ENCODE measurements at places on chromosomes 12 and 14.

DNA sequence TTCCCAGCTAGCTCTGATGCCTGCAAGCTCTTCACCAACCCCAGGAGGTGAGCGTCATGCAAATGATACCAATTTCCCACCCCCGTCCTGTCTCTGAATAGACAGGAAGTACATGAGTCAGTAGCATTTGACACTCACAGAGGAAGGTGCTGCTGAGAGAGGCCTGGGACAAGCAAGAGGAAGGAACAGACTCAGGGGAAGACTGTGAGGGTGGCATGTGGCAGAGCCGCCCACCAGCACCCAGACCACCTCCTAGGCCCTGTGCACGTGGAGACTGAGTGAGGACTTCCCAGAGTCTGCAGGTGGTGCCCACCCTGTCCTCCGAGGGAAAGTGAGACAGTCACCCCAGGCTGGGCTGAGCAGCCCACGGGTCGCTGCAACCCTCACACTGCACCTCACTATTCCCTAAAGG, 199.5 kb upstream of the SFSWAP start:
- no peak for DNase-seq

- DNase-seq, result no peak
Observed at GRCh38 chr12:51906430-51907082, 748 bp upstream of the ACVRL1 start.

- no peak for DNase-seq
Observed at GRCh38 chr12:55663391-55663790, 26.7 kb downstream of the OR10P1 start.

DNA sequence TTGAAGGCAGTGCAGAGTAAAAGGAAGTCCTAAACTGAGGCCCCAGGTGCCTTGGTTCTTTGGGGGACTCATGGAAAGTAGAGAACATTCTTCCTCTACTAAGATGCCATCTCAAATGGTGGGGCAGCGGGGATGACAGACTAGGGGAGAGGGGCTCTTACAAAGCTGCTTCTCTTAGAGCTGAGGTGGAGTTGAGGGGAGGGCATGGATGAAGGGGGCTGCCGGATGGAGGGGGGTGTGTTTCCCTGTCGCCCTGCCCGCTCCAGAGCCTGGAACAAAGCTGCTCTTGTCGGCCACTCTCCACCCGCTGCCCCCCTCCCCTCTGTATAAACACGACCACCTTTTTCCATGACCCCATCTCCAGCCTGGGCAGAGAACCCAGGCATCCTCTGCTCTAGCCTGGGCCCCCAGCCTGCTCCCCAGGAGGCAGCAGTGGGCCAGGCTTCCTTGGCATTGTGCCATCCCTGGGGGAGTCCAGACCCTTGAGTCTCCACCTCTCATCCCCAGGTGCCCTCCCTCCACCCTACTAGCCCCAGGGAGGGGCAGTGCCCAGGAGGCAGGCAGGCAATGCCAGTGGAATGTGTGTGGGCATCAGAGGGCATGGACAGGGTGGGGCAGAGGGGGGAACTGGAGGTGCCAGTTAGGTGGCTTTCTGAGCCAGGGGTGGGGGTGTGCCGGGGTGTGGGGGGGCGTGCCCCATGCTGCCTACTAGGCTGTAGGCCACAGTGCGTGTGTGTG, 1.7 kb downstream of the RARG start:
- DNase-seq, result no peak

DNA sequence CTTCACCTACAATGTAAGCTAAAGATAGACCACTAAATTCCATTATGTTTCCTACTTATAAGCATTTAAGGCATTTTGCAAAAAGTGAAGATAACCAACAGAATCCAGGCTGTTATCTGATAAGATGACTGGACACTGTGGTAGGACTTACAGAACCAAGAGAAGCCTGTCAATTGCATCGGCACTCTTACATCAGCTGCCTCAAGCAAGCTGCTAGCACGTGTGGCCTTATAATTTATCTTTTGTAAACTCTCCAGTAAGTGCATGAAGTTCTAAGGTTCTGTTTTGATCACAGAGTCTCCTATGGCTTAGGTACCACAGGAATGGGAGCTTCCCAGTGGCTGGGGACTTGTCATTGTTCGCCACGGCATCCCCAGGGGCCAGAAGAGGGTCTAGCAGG, 88.7 kb downstream of the TRAFD1 start:
- DNase-seq, result no peak

GRCh38 chr12:113634982-113635381, 163.3 kb upstream of the LHX5 start:
- no peak for DNase-seq
